ENCODE measurements at places on chromosomes 6 and 20. TPM values are rescaled to one million over a fixed set of nuclear protein-coding genes. Genes with fewer than 3 reads are reported as not detected.

- DNase-seq: no peak
These were observed 79.3 kb downstream of the SLC22A3 start for GRCh38 chr6:160427312-160428068.

Gene SLC17A3
- polyA plus RNA-seq: 1.2 TPM

Gene ZNF512B
- polyA plus RNA-seq: 23.7 TPM

DNA sequence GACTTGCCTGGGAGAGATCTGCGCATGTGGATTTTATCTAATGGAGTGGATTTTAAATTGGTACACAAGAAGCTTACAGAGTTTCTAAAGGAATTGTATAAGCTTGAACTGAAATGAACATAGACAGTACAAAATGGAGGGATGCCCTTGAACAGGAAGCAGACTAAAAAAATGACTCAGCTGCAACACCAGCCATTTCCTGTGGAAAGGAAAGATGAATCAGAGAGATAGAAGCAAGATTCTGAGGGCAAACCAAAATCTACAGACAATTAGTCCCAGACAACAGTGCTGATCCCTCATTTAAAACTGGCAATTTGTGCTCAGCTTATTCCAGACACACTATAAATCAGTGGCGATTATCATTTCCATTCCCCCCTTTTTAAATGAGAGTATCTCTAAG, 114.6 kb upstream of the TCF21 start:
- no peak for DNase-seq

DNA sequence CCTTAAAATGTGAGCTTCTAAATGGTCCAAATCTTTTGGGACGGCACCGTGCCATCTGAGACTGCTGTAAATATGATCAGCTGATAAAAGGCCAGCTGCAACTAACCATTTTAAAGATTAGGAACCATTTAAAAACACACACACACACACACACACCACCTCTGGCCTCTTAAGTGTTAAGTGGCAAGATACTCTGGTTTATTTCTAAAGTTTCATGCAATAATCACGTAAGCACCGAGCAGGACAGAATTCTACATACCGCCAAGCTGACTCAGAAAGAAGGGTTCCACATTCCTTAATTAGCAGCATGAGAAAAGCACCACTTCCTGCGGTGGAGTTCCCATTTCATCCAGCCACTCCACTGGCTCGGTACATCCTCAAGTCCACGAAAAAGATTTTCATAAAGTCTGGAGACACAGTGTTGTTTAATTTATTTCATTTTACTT, 17.8 kb upstream of the ZNF217 start:
- DNase-seq: no peak

All from renal cortex interstitium (tissue), 15 donors.